ENCODE measurements at places on chromosomes 6 and 20. TPM values are rescaled to one million over a fixed set of nuclear protein-coding genes. Genes with fewer than 3 reads are reported as not detected.

DNA sequence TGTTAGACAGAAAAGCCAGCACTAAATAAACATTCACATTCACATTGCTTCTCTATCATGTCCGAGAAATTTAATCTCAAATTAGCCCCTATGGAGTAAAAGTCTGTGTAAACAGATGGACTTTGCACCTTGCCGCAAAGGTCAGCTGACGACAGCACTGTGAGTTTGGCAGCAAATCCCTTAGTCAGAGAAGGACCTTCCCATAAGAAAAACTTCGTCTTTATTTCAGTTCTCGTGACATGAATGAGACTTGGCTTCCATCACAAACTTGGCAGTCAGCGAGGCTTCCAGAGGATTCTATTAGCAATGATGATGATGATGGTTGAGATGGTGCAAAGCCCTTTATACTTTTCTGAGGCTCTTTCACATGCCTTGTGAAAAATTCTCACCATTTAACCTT, 133.7 kb upstream of the IFNGR1 start:
- H3K4me3 ChIP-seq = no peak overlapping the region
- H3K4me1 ChIP-seq = peaks cover 13% of the 10 kb centered on the region
- no peaks in the 10 kb centered on the region for H3K27me3 ChIP-seq
- no peak overlapping the region for H3K27ac ChIP-seq
- DNase-seq = no peak
- no peaks in the 10 kb centered on the region for H3K36me3 ChIP-seq

Gene TTPAL
- total RNA-seq = 15.2 TPM

DNA sequence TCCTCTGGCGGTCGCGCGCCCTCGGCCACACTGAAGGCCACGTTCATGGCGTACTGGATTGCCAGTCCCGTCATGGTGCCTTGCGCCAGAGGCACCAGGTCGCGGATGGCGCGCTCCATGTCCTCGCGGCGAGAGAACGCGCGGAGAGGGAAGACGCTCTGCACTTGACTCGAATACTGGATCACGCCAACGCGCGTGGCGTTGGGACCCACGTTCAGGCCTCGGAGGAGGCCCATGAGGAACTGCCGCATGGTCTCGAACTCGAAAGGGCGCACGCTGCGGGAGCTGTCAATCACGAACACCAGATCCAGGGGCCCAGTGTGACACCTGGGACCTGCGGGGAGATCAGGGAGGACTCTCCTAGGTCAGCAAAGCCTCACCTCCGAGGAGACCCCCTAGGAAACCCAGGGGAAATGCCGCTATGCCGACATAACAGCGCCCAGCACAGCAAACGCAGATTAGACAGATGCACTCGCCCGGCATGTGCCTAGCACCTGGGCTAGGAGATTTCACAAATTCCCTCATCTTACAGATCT, 2.1 kb upstream of the RBPJL start:
- H3K4me3 ChIP-seq = no peak overlapping the region
- no peak overlapping the region for H3K27ac ChIP-seq
- DNase-seq = no peak

Gene ABCF1
- 86.9 TPM for total RNA-seq

GRCh38 chr20:12466915-12467314, 541.9 kb upstream of the SPTLC3 start:
- no peaks in the 10 kb centered on the region for H3K27me3 ChIP-seq
- DNase-seq = no peak
- H3K27ac ChIP-seq = no peak overlapping the region
- H3K4me3 ChIP-seq = no peak overlapping the region
- H3K36me3 ChIP-seq = no peaks in the 10 kb centered on the region

GRCh38 chr20:57680131-57680716, 29.6 kb downstream of the PMEPA1 start:
- H3K36me3 ChIP-seq = no peaks in the 10 kb centered on the region
- peak overlapping the region; percentile 13 for H3K27ac ChIP-seq
- no peak overlapping the region for H3K4me3 ChIP-seq
- peaks cover 2% of the 10 kb centered on the region for H3K27me3 ChIP-seq
- H3K4me1 ChIP-seq = peaks cover 32% of the 10 kb centered on the region

Gene GTF2H4
- 41.9 TPM for total RNA-seq

Gene PHACTR3
- not detected for total RNA-seq

Gene KIF6
- total RNA-seq = 0.14 TPM

Gene MATN4
- total RNA-seq = 1.2 TPM

Gene MACROD2
- not detected for total RNA-seq

Gene CD164
- total RNA-seq = 144 TPM

Gene PPP1R14C
- total RNA-seq = 0.65 TPM

DNA sequence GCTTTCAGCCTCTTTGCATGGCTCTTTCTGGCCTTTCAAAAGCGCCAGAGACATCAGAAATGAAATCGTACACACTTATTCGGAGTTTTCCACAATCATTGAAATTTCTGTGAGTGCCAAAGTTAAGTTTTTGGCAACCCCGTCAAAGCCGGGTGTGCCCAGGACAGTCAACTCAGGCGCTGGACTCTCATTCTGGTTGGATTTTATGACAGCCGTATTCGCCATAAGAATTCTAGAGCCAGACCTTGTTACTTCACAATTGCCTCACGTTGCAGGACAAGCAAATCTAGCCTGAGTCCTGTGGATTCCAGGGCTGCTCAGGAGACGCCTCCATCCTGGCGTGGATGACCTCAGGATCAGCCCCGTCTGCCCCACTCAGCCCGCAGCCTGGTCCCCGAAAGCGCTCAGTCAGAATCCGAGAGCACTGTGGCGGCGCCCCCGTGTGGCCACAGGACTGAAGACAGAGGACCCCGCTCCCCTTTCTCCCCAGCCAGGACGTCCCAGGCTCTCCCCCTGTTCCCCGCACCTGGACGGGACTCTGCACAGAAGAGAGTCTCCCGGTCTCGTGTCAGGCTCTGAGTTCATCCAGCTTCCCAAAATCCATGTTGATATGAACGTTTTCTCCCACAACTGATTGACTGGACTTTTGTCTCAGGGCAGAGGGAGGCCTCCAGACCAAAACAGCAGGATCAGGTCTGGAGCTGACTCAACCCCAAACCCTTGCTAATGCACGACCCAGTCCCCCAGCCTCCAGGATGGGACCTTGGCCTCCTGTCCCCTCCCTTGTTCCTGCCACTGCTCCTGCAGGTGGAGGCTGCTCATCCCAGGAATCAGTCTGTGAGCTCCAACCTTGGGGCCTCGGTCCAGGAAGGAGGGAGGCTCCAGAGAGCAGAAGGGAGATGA, 38.2 kb downstream of the MICA start:
- no peak overlapping the region for H3K4me3 ChIP-seq
- DNase-seq = peak; percentile 94
- H3K27me3 ChIP-seq = peaks cover 23% of the 10 kb centered on the region
- no peaks in the 10 kb centered on the region for H3K36me3 ChIP-seq

GRCh38 chr6:168011291-168011690, 13.8 kb downstream of the KIF25 start:
- H3K4me1 ChIP-seq = no peaks in the 10 kb centered on the region
- H3K27ac ChIP-seq = no peak overlapping the region
- no peak for DNase-seq
- no peak overlapping the region for H3K4me3 ChIP-seq

Gene FAM135A
- total RNA-seq = 9.4 TPM

DNA sequence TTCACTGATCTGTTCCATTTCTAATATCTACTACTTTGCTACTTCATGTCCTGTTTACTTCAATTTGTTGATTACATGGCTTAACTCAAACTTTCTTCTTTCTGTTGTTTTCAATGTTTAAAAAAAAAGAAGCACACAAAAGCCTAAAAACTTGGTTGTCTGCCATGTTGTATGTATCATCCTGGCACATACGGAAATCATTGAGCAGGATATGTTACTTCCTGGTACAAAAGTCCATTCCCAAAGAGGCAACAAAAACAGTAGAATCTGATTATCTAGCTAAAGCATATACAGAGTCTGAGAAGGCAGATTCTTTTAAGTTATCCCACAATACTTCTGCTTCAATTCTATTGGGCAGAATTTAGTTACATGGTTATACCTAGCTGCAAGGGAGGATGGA, 14.5 kb upstream of the COL12A1 start:
- H3K4me3 ChIP-seq = no peak overlapping the region
- peaks cover 6% of the 10 kb centered on the region for H3K4me1 ChIP-seq
- no peak overlapping the region for H3K27ac ChIP-seq
- no peak for DNase-seq
- H3K36me3 ChIP-seq = no peaks in the 10 kb centered on the region
- peaks cover 21% of the 10 kb centered on the region for H3K27me3 ChIP-seq

Gene NOX3
- total RNA-seq = not detected

DNA sequence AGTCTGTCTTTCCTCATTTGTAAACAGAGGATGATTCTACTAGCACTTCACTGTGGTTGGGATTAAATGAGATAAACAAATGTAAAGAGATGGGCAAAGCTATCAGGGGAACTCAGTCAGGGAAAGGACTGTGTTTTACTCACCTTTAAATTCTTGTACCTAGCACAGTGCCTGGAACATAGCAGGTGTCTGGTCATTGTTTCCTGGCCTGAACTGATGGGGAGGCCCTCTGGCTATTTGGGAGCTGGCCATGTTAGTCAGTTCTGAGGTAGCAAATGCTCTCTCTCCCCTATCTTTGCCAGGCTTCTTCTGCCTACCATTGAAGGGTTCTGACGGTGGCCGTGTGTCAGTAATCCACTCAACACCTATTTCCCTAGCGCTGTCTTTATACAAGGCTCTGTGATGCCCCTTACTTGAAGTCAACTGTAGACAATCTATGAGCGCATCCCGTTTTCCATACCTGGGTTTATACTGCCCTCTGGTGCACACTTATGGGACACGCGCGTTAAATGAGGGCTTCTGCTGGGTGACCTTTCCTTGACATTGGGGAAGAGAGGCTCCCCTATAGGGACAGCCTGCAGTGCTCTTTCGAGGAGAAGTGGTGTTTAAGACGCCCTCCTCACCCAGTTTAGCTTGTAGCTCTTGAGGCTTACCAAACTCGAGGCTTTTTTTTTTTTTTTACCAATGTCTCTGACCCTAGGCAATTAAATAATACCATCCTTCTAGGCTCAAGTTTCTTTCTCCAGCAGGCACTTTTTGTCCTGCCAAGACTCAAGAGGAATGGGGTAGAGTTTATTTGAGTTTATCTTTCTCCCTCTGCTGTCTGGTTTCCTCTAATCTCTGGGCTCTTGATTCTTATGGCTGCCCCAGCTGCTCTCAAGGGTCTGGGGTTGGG, 4.0 kb upstream of the SPATS1 start:
- peaks cover 19% of the 10 kb centered on the region for H3K27me3 ChIP-seq
- no peak overlapping the region for H3K27ac ChIP-seq
- no peaks in the 10 kb centered on the region for H3K4me1 ChIP-seq

GRCh38 chr6:28597217-28597835, 71.6 kb downstream of the GPX5 start:
- H3K36me3 ChIP-seq = no peaks in the 10 kb centered on the region
- H3K4me3 ChIP-seq = peak overlapping the region; percentile 43
- peaks cover 2% of the 10 kb centered on the region for H3K4me1 ChIP-seq
- peak; percentile 71 for DNase-seq
- no peak overlapping the region for H3K27ac ChIP-seq
- H3K27me3 ChIP-seq = peaks cover 39% of the 10 kb centered on the region

DNA sequence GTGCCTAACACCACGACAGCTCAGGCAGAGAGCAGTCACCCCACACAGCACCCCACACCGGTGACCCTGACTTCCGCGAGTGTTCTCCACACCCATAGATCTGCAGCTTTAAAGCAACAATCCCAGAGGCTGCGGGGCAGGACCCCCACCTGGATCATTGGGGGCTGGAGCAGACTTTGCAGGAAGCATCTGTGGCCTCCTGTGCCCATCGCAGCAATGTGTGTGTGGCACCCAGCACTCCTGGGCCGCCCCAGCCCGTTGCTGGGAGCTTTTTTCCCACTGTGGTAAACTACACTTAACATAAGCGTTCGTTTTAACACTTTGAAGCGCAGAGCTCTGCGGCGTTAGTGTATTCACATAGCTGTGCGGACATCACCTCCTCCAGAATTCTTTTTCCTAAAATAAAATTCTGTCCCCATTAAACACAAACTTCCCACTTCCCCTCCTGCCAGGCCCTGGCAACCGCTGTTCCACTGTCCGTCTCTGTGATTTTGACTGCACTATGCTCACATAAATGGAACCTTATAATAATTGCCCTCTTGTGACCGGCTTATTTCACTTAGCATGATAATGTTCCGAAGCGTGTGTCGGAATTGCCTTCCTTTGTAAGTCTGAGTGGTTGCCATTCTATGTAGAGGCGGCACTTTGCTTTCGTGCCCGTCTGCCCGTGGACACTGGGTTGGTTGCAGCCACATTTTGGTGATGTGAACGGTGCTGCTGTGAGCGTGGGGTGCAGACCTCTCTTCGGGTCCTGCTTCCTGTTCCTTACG, 382.5 kb downstream of the CDH4 start:
- no peak for DNase-seq
- no peaks in the 10 kb centered on the region for H3K27me3 ChIP-seq
- no peak overlapping the region for H3K4me3 ChIP-seq
- H3K27ac ChIP-seq = no peak overlapping the region

Gene KCNK5
- total RNA-seq = 25.9 TPM

- H3K36me3 ChIP-seq = peaks cover 20% of the 10 kb centered on the region
- H3K27ac ChIP-seq = no peak overlapping the region
- no peaks in the 10 kb centered on the region for H3K27me3 ChIP-seq
- no peak overlapping the region for H3K4me3 ChIP-seq
Measured at GRCh38 chr6:15429141-15430110, 183.6 kb downstream of the JARID2 start.

DNA sequence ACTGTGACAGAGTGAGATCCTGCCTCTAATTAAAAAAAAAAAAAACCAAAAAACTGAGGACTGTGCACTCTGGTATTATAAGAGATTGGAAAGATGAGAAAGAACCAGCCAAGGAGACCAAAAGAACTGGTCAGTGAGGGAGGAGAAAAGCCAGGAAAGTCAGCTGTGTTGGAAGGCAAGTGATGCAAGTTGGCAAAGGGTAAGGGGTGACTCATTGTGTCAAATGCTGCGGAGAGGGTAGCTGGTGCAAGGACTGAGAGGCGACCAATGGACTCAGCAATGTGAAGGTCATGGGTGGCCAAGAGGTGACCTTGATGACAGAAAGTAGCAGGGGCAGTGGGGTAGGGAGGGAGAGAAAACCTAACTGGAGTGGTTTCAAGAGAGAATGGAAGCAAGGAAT, 27.4 kb upstream of the LRRN4 start:
- no peaks in the 10 kb centered on the region for H3K36me3 ChIP-seq
- DNase-seq = no peak

GRCh38 chr20:50278684-50279531, 88.3 kb downstream of the CEBPB start:
- H3K4me1 ChIP-seq = peaks cover 3% of the 10 kb centered on the region
- H3K27ac ChIP-seq = no peak overlapping the region
- H3K27me3 ChIP-seq = peaks cover 1% of the 10 kb centered on the region
- no peak overlapping the region for H3K4me3 ChIP-seq
- no peak for DNase-seq

Gene EGFL8
- total RNA-seq = 13.3 TPM

DNA sequence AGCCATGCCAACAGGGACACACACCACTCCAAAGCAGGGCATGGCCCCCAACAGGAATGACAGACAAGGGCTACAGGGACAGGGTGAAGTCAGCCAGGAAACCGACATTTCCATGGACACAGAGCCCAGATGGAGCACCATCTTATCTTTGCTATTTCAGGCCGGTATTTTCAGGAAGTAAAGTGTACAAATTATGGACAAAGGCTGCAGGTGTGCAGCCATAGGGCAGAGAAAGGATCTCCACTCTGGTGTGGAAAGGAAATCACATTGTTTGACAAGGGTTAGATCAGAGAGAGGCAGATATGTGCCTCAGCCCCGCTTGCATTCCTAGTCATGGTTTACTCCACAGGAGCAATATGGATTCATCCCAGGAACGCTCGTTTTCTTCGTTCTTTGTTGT, 81.7 kb upstream of the SLC22A23 start:
- H3K27ac ChIP-seq = no peak overlapping the region
- H3K4me1 ChIP-seq = no peaks in the 10 kb centered on the region
- DNase-seq = no peak

Gene RSPH4A
- 0.11 TPM for total RNA-seq
